Left lobe of liver (tissue), 2 donors: ENCODE measurements at places on chromosomes 11 and 22. TPM values are rescaled to one million over a fixed set of nuclear protein-coding genes. Genes with fewer than 3 reads are reported as not detected.
A peak's percentile ranks its signal among the peaks of the same experiment; 100 is the strongest.

Gene OR51B2
- total RNA-seq: not detected

GRCh38 chr11:82041764-82042163 lies 691.9 kb downstream of the FAM181B start:
- DNase-seq: no peak

GRCh38 chr11:78737891-78738290 lies 163.2 kb upstream of the NARS2 start:
- DNase-seq: no peak

GRCh38 chr11:125063429-125064043 lies 431 bp downstream of the SLC37A2 start:
- DNase-seq: peak; percentile 44

DNA sequence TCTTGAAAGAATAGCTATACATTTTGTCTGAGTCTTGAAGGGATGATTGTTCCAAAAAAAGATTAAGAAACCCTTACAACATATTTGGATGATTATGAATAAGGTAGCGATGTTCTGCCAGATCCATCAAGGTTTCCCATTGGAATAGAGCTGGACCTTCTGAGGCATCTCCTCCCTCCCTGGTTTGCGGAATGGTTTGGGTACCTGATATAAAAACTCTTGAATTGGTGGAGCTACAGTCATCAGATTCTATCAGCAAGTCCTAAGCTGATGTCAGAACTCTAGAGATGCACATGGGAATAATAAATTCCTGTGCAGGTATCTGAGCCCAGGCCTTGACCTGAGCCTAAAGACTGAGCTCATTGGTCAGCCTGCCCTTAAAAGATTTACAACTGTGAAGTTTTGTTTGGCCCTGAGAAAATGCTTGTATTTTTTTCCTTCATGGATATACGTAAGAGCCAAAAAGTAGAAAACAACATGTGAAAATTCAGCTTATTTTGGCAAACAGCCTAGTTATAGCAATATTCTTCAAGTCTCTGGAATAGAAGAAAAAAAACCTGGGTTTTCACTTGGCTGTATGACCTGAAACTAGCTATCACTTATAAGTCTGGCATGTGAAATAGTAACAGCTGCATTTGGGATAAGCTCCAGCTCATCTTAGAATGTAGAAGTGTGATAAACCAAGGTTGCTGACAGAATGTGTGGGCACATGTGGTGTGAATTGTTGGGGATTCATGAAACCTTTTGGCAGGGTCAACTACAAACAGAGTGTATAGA lies 265.7 kb upstream of the CTSC start:
- no peak for DNase-seq

GRCh38 chr11:97888641-97889040 lies 1132.1 kb upstream of the CNTN5 start:
- no peak for DNase-seq

- no peak for DNase-seq
These were observed 149.1 kb downstream of the SHANK2 start for GRCh38 chr11:71103266-71103665.

GRCh38 chr11:110027627-110028371 lies 65.4 kb upstream of the ZC3H12C start:
- no peak for DNase-seq

- no peak for DNase-seq
These were observed 6.7 kb upstream of the APOBEC3A start for GRCh38 chr22:38950527-38951295.

Gene GLYAT
- total RNA-seq: 270 TPM

DNA sequence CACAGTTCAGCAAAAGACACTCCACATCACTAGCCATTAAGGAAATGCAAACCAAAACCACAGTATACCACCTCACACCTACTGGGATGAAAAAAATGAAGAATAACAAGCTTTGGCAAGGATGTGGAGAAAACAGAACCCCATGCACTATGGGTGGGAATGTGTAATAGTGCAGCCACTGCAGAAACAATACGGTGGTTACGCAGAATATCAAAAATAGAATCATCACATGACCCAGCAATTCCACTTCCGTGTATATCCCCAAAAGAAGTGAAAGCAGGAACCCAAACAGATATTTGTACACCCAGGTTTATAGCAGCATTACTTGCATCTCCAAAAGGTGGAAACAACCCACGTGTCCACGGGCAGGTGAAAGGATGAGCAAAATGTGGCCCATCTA lies 20.8 kb downstream of the CARS1 start:
- DNase-seq: no peak

Gene HPX
- 5,455 TPM for total RNA-seq

Gene DEPDC7
- 26.1 TPM for total RNA-seq

- no peak for DNase-seq
These were observed 87.7 kb upstream of the ANO3 start for GRCh38 chr11:26244207-26244606.

GRCh38 chr11:19658344-19658743 lies 54.3 kb upstream of the NAV2 start:
- no peak for DNase-seq

DNA sequence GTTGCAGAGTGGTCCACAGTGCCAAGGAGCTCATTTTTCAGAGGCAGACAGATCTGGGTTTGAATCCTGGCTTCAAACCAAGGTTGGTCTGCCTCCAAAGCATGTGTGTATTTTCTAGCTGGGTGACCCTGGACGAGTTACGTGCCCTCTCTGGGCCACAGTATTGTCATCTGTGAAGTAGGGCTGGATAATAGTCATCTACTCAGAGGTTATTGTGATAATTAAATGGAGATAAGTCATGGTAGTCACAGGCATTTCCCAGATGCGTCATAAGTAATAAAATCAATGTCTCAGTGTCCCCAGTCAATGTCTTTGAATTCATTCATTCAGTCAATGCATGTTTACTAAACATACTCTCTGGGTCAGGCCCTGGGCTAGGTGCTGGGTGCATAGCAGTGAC lies 8.6 kb downstream of the OMP start:
- DNase-seq: no peak

Gene TMEM191C
- 0.78 TPM for total RNA-seq

Gene THAP12
- 11.0 TPM for total RNA-seq

GRCh38 chr11:5631417-5631816 lies 6.6 kb downstream of the TRIM34 start:
- no peak for DNase-seq

GRCh38 chr11:117488996-117489952 lies 161.6 kb downstream of the CEP164 start:
- DNase-seq: no peak

DNA sequence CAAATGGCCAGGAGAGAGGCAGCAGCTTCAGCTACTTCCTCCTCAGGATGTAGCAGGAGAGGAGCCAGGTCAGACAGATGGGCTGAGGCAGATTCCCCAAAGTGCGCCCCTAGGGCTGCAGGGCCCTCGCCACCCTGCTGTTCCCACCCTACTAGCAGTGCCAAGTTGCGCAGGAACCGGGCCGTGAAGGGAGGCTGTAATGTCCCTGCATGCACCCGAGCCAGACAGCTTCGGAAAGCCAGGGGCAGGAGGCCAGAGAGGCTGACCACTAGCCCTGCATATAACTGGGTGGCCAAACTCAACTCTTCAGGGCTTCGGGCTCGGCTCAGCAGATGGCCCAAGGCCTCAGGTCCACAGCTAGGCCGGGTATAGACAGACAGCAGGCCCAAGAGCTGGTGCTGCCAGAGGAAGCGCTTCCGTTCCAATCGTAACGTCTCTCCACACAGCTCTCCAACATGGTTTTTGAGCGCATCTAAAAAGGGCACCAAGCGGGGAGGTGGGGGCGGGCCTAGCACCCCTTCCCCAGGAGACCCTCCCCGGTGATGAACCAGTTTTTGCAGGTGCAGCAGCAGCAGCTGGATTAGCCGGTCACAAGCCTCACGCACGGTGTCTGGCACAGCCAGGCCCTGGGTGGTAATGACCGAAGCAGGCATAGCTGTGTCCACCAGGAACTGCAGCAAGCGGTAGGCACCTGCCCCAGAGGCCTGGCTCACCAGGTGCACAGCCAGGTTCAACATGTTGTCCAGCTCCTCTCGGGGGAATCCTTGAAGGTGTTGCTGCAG lies 2.0 kb upstream of the GANAB start:
- no peak for DNase-seq

DNA sequence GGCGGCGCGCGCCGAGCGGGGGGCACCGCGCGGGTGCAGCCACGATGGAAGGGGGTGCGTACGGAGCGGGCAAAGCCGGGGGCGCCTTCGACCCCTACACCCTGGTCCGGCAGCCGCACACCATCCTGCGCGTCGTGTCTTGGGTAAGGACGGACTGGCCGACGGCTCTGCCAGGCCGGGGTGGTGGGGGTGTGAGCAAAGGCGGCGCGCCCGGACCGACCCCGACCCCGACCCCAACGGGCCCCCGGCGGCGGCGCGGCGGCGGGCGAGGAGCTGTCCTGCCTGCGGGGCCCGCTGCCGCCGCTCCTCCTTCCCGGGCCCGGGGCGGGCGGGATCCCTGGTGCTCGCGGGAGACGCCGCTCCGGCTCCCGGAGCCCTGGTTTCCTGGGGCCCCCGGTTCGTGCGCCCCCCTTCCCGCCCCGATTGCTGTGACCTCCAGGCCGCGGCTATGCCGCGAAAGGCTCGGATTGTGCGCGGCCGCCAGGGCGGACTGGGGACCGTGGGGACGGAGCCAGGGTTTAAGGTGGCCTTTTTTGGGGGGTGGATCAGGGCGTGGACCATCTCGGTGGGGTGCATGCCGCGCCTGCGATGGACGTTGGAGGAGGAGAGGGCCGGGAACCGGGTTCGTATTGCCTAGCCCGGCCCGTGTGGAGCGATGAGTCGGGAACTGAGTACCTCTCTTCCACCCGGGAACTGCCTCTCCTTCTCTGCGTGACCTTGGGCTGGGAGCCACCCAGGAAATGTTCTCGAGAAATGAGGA lies at the start of gene SYNGR1:
Gene SYNGR1, plus strand, starts transcription at position 25 of the 760 bp plus-strand sequence. Its CDS starts 20 bp downstream, at position 45.
- no peak for DNase-seq

Gene OR51M1
- not detected for total RNA-seq

Gene OR10D3
- not detected for total RNA-seq

DNA sequence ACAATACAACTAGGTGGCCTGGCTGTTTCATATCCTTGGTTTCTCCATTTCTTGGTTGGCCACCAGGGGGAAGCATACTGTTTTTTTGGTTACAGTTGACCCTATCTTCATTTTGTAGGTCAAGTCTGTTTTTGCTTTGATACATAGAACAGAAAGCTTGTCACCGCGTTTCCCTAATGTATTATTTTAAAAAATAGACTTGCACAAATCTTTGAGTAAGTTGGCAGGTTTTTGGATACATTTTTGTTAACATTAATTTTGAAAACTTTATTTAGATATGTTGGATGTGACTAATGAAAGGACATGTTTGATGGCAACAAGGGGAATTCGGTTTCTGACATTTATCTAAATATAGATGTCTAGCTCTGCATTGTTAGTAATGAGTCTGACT lies 3.0 kb downstream of the NCR3LG1 start:
- peak; percentile 64 for DNase-seq

DNA sequence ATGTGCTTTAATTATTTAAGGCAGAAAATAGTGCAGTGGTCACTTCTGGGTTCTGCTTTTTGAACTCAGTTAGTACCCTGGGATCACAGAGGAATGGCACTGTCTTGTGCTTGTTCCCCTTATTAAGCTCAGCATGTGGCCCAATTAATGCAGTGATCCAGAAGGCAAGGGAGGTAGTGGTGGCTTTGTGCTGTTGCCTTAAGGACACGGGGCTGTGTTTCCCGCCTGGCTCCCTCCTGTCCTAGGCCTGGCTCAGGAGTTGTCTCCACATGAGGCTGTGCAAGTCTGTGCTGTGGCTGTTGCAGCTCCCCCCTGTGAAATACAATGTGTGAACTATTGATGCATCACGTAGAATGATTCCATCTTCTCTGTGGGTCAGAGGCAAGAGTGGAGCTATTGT lies 49.2 kb upstream of the CABP7 start:
- DNase-seq: peak; percentile 19

Gene TNNI2
- total RNA-seq: not detected

GRCh38 chr22:26450453-26451185 lies 21.6 kb downstream of the ASPHD2 start:
- no peak for DNase-seq

DNA sequence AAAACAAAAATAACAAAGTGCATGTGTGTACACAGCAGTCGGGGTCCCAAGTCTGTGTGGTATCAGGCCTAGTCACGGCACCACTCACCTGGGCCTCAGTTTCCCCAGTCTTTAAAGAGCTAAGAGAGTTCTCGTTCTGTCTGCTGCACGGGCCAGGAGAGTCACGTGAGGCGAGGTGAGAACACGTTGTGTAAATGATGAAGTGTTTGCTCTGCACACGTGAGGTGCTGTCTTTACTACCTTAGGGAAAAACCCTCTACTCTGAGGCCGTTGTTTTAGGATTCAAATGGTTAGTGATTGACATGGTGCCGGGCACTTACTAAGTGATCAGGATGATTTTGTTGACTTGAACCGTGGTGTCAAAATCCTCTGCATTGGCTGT lies 86.5 kb upstream of the PPARA start:
- peak; percentile 45 for DNase-seq

Gene OMP
- total RNA-seq: 3.4 TPM

GRCh38 chr11:117750357-117750756 lies 46.7 kb downstream of the DSCAML1 start:
- DNase-seq: no peak
